Smooth muscle cell of the umbilical artery (primary cell): ENCODE measurements at places on chromosomes 4 and X. TPM values are rescaled to one million over a fixed set of nuclear protein-coding genes. Genes with fewer than 3 reads are reported as not detected.

SSX2 gene
- total RNA-seq = not detected in 2 replicates

PLAC8 gene
- not detected in 2 replicates for total RNA-seq

DMD gene
- total RNA-seq = 18.1 and 34.9 TPM in 2 replicates

ADD1 gene
- total RNA-seq = 110 and 195 TPM in 2 replicates

SHISA3 gene
- 0.30 TPM in 1 of 2 replicates, not detected in the other for total RNA-seq

ADRA2C gene
- 0.89 and 2.6 TPM in 2 replicates for total RNA-seq

CLIC2 gene
- total RNA-seq = 0.59 TPM in 1 of 2 replicates, not detected in the other

XK gene
- under 0.01 and 0.05 TPM in 2 replicates for total RNA-seq
